ENCODE measurements at places on chromosomes 1 and 21.

DNA sequence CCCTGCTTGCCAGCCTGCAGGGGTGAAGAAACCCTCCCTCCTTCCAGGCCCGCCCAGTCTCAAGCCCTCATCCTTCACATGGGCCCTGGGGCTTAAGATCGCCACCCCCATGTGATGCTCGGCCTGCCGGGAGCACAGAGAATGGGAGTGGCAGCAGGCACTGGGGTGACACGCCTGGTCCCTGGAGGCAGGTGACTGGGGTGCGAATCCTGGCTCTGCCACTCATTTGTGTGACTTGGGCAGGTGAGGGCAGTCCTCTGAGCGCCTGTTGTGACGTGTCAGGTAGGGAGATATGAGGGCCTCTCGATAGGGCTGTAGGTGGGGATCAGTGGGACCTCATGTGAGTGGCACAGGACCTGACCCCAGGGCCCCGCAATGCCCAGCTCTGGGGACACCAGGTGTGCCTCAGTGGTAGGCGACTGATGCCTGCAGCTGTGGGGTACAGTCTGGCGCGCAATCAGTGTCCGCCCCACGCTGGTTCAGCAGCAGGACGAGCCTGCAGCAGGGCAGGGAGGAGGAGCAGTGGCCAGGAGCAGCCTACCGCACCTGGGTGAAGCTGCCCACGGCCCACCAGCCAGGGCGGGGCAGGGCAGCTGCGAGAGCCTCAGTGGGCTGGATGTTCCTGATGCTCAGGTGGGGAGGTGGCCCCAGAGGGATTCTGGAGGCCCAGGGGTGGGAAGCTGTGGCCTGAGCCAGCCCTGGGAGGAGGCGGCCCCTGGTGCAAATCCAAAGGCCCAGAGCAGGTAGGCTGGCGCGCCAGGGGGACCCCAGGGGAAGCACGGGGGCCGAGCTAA is 6.2 kb downstream of the SH2D5 start:
- no peak for DNase-seq

- DNase-seq: no peak
Measured at GRCh38 chr1:152630596-152630995, 7.7 kb upstream of the LCE3A start.

DNA sequence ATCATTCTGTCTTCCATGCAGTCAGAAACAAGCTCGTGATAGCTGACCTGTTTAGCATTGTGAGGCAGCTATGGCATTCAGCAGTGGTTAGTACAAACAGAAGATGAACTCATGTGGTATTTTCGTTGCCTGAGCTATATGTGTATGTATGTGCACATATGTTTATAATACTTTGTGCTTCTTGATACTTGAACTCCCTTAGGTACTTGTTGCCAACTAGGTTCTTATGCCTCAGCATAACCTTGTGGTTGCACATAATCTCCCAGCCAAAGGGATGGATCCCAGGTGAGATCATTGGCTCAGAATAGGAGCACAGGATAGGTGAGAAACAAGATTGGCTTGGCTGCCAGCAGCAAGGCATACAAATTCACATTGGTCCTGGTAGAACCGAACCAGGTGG is 86.1 kb downstream of the VPS26C start:
- no peak for DNase-seq

GRCh38 chr1:21383785-21384401 is 56.0 kb upstream of the NBPF3 start:
- DNase-seq: no peak

DNA sequence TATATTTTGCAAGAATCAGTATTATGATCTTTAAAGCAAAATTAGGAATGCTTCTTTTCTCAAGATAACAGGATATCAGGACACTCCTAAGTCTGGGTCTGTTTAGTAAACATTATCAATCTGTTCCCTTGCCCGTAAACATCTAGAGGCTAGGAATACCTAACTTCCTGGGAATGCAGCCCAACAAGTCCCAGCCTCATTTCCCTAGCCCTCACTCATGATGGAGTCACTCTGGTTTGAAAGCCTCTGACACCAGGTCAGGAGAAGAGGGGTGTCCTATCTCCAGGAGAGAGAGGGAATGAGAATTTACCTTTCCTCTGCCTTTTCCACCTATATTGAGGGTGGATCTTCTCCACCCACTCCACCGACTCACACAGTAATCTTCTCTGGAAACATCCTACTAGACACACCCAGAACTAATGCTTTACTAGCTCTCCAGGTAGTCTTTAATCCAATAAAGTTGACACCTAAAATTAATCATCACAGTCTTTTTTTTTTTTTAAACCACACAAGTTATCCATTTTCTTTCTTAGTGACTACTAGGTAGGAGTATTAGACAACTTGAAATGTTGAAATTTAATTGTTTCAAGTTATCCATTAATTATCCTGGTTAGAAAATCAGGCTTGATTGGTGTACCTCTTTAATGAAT is 659.3 kb downstream of the USP25 start:
- DNase-seq: no peak

GRCh38 chr1:9317591-9318417 is 25.1 kb downstream of the SPSB1 start:
- DNase-seq: no peak

DNA sequence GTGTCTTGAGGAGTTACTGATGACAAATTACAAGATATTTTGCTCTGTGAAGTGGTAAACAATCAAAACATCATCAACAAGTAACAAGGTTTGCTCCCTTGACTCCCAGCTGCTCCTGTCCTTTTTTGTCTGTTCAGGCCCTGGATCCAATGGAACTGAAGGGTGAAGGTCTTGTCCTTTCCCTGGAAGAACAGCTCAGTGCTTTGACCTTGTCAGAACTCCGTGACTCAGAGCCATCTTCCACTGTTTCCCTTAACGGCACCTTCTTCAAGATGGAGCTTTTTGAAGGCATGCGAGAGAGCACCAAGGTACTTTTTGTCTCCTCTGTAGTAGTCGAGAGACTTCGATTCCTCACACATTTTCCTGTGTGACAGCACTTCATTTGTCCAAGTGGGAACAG is 29.0 kb downstream of the TRIM45 start:
- DNase-seq: no peak
